ENCODE measurements at places on chromosomes 7 and 10.

DNA sequence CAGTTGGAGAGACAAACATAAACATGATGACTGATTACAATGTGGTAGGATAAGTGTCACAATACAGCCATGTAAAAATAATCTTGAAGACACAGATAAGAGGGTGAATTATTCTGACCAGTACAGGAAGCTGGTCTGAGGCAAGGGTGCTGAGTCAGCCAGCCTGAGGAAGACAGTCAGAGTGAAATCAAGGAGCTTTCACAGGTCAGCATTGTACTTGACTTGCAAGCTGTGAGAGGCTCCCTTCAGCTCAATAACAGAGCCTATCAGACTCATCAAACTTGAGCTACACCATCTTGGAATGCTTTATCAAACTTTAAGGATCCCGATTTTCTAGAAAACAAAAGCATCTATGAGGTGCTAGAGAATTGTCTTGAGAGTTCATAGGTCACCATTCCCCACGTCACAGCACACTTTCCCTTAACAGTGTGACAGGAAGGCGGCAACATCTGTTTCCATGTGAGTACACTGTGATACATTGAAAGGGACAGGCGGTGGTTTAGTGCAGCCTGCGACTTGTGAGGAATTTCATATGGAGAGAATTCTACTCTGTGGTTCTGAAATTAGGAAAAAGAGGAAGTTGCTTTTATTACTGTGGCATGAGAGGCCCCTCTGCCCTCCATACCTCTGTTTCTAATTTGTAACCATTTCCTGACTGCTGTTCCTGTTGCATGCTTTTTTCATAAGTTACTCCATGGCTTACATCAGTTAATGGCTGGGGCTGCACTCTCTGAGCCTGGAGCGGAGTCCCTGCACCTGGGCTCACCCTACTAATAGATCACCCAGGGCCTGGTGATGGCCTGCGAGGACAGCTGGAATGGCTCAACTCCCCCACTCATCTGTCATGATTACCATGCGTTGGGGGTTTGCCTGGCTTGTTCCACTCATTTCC, 417.1 kb downstream of the SUGCT start:
- no peak for DNase-seq

GRCh38 chr10:93758508-93758885, 761 bp downstream of the LGI1 start:
- DNase-seq, result peak; percentile 55

DNA sequence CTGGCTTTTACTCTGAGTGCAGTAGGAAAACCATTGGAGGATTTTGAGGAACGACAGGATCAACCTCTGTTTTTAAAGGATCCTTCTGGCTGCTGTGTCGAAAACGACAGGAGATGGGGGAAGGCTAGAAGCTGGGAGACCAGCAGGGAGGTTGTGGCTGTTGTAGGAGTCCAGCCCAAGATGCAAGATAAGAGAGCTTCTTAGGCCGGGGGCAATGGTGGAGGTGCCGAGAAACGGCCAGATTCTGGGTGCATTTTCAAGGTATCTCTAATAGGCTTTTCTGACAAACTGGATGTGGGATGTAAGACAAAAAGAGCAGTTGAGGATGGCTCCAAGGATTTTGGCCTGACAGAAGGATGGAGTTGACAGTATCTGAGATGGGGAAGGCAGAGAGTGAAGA, 10.3 kb upstream of the PVRIG start:
- DNase-seq, result no peak

DNA sequence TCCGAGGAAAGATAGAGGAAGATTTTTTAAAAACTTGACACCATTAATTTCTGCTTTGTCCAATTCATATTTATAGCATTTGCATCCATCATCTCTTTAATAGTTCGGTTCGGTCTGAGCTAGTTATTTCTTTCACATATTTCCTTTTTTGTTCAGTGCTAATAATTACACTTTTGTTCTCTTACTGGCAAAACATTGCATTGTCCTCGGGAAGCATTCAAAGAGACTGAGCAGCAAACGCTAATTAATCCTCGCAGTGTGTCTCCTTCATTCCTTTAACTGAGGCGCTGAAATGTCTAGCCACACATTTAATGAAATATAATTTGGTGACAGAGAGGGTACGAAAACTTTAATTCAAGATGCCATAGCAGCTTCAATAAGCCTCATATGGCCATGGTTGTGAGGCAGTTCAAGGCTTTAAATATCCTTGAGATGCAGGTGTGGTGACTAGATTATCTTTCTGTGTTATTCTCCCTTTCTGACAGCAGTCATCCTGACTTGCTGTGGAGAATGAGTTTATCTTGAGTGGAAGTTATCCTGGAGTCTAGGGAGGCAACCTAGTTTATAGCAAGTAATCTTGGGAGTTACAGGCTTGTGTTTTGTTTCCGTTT, 431.4 kb downstream of the SDK1 start:
- DNase-seq, result no peak

GRCh38 chr7:121624958-121625357, 228.8 kb upstream of the FAM3C start:
- DNase-seq, result no peak

GRCh38 chr10:117134306-117135025, 3.6 kb downstream of the VAX1 start:
- no peak for DNase-seq

DNA sequence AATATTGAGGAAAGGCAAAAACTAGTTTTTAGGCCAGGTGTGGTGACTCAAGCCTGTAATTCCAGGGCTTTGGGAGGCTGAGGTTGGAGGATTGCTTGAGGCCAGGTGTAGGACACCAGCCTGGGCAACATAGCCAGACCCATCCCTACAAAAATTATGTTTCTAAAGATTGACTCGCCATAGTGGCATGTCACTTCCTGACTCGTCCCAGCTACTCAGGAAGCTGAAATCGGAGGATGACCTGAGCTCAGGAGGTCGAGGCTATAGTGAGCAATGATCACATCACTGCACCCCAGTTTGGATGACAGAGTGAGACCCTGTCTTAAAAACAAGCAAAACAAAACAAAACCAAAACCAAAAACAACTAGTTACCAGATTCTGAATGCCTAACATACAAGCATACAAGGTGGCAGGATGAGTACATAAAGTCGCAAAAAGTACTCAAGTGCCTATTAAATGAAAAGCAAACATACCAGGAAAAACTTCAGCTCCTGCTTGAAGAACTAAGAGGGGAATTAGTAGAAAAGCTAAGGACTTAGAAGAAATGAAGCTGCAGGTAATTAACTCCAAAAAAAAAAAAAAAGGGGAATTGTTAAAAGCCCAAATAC, 14.1 kb downstream of the ZNF398 start:
- no peak for DNase-seq

- DNase-seq, result no peak
Measured at GRCh38 chr10:14616955-14617730, 157.6 kb downstream of the FAM107B start.

DNA sequence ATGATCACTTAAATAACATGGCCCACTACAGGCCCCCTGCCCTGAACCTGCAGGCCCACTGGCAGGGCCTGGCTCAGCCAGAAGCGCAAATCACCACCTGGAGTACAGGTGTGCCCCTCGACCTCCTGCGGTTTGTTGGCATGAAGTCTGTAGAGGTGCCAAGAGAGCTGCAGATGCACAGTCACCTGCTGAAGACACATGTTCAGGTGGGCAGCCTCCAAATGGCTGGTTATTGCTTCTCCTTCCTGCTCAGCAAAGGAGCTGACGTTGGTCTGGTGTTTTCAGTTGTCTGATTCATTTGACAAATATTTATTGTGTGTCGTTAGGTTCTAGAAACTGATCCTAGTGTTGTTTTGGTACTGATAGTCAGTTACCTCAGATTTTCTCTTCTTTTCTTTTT, 29.0 kb downstream of the DHTKD1 start:
- DNase-seq, result no peak

DNA sequence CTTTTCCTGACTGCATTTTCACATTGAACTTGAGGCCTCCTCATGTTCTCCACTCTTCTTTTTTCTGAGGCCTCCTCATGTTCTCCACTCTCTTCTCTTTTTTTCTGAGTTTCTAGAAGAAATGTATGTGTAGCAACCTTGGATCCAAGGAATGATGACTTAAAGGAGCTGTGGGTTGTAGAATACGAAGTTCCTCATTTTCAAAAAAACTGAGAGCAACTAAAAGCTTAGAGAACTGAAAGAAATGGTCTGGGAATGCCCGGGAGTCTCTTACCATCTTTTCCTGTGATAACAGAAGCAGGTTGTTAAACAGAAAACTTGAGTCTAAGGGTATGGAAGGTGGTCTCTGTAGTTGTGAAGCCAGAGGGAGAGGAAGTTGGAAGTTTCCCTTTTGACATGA, 32.8 kb downstream of the MRPS33 start:
- DNase-seq, result no peak

DNA sequence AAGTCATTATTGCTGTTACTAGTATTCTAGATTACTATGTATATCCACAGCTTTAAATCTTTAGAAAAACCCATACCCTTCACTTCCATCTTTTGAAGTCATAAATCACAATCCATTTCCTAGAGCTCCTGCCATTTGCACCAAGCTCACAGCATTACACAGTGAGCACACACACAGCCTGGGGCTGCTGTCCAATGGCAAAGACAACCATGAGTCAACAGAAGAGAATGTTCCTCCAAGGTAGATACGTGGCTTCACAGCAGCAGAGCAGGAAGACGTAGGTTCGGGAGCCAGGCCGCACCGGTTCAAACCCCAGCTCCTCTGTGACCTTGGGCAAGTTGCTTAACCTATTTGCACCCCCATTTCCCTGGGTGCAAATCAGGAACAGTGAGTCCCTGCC, 234.6 kb downstream of the DIP2C start:
- peak; percentile 46 for DNase-seq

GRCh38 chr10:116707981-116708380, 34.4 kb downstream of the HSPA12A start:
- no peak for DNase-seq

DNA sequence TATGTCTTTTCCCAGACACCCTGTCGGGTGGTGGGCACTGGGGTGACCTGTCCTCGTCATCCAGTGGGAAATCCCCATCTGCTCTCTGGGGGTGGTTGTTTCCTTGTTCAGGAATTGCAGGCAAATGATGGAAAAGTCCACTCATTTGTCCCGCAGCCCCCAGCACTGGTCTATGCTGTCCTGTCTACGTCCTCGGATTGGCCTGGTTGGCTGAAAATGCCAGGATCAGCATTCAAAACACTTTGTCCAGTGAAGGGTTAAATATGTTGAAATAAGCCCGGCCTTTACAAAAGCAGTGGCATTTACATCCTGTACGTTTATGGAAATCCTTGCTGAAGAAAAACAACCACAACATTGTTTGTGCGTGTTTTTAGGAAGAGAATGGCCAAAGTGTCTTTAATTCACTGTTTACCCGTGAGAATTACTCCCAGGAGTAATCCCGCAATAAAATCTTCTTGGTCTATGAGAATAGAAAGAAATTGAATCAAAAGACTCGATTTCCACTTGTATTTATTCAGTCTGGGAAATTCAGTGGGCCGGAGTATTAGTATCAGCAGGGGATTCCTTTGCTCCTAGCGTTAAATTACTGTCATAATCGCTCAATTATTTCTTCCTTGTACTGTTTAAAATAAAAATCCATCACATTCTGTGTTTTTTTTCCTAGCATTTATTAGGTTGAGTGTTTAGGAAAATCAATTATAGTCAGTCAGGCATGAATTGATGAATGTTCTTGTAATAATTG, 116.8 kb upstream of the SH2B2 start:
- no peak for DNase-seq

- DNase-seq, result no peak
Measured at GRCh38 chr7:112167147-112167546, 39.1 kb downstream of the DOCK4 start.

GRCh38 chr10:49534670-49535381, 4.1 kb downstream of the ERCC6 start:
- no peak for DNase-seq

GRCh38 chr10:21464134-21464533, 61.3 kb downstream of the SKIDA1 start:
- no peak for DNase-seq

Data from NCI-H460 (cell line).